NCI-H774 (cell line): ENCODE measurements at places on chromosomes 4 and X.

- DNase-seq: no peak
Measured at GRCh38 chr4:112167794-112168193, 22.5 kb downstream of the FAM241A start.

- DNase-seq: no peak
Measured at GRCh38 chr4:161404346-161405110, 759.3 kb downstream of the FSTL5 start.

- DNase-seq: no peak
Measured at GRCh38 chr4:107647591-107647990, 72.4 kb downstream of the PAPSS1 start.

DNA sequence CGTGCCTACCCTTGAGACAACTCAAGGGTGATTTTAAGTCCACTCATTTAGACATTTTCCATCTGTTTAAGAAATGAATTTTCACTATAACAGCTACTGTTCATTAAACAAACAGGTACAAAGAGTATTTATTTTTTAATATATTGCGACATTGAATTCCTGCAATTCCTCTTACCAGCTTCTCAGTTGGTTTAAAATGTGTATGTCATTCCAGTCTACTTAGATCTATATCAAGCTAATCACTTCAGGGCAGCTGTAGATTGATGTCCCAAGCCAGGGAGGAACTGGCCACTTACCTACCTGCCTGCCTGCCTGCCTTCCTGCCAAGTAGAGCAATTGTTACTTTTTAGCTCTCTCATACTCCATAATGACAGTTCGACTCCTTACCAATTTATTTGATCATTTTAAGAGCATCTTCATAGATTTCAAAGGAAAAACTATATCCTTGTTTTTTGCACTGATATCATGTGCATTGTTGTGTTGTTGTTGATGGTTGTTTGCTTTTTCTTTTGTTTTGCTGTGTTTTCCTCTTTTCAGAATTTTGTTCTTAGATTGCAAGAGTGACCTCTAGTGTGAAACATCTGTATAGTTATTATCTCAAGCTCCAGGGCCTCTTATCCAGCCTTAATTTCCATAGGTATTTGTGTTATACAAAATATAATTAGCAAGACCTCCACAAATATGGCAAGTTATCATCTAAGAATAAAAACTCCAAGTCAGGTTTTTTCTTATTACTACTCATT is 120.9 kb upstream of the NRK start:
- no peak for DNase-seq

- DNase-seq: no peak
Measured at GRCh38 chr4:117560329-117560728, 474.0 kb upstream of the NDST3 start.

GRCh38 chr4:18638031-18638430 is 616.5 kb upstream of the LCORL start:
- no peak for DNase-seq

- DNase-seq: no peak
Measured at GRCh38 chr4:165458471-165458870, 79.7 kb downstream of the CPE start.

GRCh38 chr4:150436598-150437370 is 145.2 kb upstream of the MAB21L2 start:
- DNase-seq: no peak

- DNase-seq: no peak
Measured at GRCh38 chr4:73281396-73281795, 22.8 kb upstream of the ANKRD17 start.

- no peak for DNase-seq
Measured at GRCh38 chr4:97412331-97412730, 730.9 kb downstream of the STPG2 start.

DNA sequence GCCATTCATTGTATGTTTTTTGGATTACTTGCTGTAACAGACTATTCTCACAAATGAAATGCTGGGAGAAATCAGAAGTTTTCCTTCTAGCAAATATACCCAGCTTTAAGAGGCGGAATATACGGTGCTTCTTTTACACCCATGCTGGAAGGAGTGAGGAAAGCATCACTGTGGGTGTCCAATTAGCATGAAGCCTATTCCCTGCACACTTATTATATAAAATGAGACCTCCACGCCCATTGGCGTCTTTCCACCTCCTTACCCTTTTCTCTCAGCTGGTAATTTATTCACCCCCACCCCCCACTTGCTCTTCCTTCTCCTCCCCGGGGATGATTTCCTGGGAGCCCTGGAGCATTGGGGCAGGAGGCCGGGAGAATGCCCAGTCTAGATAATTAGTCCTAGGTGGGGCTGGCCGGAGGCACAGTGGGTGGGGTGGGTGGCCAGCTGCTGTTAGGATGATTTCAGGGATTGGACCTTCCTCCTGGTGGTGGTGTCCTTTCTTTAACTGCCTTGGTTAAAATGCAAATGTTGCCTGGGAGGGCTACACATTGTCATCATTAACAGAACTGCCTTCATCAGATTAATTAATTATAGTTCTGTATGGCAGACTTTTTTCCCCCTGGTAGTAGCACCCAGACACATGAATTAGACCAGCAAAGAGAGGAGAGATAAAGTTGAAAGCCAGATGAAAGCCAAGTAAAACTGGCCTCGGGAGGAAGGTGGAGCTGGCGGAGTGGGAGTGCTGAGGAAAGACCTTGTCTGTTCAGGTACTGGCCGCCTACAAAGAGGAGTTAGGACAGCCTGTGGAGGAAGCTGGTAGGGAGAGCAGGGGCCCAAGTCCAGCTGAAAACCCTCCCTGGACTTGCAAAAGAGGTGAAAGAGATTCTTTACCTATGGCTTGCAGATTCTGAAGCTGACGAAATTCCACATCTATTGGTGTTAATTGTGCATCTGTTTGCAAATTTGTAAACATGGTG is 11.4 kb downstream of the SHROOM2 start:
- DNase-seq: no peak

DNA sequence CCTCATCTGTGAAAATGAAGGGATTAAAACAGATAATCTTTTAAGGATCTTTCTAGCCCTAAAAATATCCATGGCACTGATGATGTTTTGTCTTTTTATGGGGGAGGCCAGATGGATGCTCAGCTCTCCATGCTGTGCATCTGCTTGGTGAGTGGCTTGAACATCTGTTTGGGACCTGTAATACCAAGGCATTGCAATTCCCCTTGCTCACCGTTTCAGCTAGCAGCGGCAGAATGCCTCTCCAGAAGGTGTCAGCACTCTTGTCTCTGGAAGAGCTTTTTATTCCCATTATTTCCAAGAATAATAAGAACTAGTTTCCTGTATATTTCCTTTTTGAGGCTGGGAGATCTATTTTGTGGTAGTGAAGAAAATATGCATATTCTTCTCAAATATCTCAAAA is 151.9 kb upstream of the ANK2 start:
- DNase-seq: no peak

DNA sequence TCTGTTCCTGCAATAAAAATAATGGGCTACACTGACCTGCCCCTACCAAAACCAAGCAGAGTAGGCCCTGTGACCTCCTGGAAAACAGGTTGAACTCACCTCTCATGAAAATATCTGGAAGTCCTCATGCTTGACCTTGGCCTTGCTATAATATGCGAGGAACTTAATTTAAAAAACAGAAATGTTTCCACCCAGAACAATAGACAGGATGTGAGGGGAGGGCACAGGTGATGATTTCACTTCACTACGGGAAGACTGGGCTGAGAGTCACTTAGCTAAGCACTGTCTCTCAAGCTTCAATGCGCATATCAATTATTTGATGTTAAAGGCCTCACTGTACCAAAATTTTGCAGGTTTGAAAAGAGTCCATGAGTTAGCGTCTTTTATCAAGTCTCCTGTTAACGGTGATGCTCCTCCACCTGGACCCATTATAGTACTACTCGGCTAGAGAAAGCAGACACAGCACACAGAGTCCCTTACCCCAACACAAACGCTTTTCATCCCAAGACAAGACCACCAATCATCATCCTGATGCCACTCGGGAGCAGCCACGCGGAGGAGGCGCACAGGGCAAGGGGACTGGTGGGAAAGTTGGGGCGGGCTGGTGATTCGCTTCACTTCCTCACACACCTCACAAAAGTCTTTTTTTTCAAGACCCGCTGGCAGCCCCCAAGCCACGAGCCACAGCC is 25.9 kb downstream of the ZNF721 start:
- DNase-seq: no peak

DNA sequence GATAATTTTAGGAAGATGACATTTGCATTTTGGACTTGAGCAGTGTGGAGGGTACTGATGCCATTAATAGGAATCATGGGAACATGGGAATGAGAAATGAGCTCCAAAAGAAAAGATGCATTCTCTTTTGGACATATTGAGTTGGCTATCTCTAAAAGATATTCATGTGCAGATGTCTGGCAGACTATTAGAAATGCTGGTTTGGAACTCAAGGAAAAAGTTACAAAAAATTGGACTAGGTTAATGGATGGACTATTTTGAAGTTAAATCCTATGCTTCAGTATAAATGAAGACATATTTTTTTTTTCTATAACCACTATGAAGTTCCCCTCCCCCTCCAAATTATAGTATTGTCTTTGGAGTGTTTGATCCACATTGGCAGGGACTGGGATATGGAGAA is 3.6 kb upstream of the LIMCH1 start:
- no peak for DNase-seq

DNA sequence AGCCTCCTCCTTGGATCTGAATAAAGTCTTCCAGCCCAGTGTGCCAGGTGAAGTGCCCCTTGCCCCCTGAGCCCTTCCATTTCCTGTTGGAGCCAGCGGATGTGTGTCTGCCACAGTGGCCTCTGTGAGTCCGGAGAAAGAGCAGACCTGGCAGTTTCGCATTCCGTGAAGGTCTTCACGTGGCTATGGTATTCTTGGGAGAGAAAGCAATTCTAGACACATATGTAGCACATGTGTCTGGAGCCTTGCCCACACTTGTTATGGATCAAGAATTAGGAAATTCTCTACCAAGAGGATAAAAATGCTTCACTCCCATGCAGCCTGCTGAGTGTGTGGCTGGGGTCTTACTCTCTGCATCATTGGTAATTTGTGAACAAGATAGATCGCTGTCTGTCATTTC is 130.9 kb downstream of the REPS2 start:
- DNase-seq: no peak

GRCh38 chrX:9927698-9928482 is 39.3 kb upstream of the CLDN34 start:
- DNase-seq: peak; percentile 24

GRCh38 chr4:186875476-186875875 is 151.8 kb upstream of the FAT1 start:
- no peak for DNase-seq
